Cerebellum (tissue), 4 donors: ENCODE measurements at places on chromosomes 11 and 22.

DNA sequence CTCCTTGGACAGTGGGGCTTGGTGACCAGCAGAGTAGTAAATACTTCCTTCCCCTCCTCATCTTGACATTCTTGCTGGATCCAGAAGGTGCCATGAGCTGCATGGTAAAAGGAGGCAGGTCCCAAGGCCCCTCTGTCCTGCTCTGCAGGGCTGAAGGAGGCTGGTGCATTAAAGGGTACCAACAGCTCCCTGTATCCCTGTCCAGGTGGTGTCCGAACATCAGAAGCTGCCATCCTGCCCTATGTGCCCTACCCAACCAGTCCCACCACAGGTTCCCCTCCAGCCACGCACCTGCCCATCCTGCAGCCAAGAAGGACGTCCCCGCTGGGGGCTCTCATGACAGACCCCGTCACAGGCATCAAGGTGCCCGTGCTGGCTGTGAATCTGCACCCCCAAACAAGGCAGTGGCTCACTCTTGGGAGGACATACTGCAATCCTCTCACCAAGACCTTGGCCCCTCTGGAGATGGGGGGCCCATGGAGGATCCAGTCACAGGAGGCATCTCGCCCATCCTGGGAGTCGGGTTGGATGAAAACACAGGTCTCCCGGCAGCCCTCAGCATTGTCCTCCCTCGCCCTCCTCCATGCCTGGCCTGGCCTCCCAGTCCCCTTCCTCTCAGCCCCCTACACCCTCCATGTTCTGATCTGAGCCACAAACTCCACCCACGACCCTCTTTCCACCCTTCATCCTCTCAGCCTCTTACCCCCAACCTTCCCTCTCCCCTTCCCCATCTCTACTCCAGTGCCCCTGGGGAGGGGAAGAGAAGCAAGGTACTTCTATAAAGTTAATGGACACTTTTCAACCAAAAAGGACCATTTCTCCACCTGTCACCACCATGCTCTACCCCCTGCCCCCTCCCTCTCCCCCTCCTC is 55.1 kb downstream of the BTG4 start:
- DNase-seq: no peak

GRCh38 chr22:16955678-16956210 is 52.3 kb downstream of the GAB4 start:
- no peak for DNase-seq

- DNase-seq: no peak
Observed at GRCh38 chr22:39360242-39360641, 10.5 kb downstream of the SYNGR1 start.

GRCh38 chr22:43478621-43479300 is 66.9 kb downstream of the MPPED1 start:
- no peak for DNase-seq

DNA sequence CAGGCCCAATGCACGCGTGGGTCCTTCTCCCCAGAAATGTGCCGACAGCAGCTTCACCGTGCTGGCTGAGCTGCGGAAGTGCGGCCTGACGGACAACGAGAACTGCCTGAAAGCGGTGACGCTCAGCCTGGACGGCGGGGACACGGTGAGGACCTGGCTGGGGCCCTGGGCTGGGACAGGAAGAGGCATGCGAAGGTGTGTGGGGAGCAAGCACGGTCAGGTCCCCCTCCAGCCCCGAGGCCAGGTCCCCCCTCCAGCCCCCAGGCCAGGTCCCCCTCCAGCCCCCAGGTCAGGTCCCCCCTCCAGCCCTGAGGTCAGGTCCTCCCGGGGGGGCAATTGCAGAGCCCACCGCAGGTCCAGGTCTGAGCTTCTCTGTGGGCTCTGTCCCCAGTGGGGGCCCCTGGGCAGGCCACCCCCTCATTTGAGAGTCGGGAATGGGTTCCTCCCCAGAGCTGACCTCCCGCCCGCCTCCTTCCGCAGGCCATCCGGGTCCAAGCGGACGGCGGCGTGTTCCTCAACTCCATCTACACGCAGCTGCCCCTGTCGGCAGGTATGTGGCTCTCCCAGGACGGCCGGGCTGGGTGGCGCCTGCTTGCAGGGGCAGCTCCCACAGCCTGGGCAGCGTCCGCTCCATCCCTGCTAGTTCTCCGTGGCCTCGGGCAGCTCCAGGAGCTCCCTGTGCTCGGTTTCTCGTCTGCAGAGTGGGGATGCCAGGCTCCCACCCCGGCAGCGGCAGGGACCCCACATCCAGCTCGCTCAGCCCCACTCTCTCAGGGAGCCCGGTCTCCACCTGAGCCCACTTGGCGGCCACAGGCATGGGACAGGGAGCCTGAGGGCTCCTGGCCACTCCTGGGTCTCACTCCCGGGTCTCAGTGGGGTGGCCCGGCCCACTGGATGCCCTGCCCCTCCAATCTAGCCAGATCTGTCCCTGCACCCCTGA is 7.9 kb downstream of the MUC5B start:
- no peak for DNase-seq

GRCh38 chr22:20567371-20567847 is 60.0 kb downstream of the MED15 start:
- DNase-seq: no peak

GRCh38 chr11:123173040-123173855 is 21.8 kb downstream of the CLMP start:
- DNase-seq: no peak

DNA sequence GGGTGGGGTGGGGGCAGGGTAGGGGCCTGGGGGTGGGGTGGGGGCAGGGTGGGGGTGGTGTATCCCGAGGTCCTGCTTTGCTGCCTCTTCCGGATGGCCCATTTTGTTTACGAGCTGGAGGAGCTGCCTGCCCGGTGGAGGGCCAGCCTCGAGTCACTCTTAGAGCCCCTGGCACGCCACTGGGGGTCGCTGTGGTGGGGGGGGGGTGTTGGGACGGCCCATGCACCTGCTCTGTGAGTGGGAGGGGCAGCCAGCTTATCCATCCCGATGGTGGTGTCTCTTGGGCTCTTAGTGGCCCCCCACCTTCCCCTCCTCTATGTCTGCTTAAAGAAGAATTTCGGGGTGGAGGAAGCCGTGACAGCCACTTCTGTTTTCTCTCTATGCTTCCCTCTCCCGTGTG is 24.6 kb downstream of the MRGPRD start:
- DNase-seq: no peak

DNA sequence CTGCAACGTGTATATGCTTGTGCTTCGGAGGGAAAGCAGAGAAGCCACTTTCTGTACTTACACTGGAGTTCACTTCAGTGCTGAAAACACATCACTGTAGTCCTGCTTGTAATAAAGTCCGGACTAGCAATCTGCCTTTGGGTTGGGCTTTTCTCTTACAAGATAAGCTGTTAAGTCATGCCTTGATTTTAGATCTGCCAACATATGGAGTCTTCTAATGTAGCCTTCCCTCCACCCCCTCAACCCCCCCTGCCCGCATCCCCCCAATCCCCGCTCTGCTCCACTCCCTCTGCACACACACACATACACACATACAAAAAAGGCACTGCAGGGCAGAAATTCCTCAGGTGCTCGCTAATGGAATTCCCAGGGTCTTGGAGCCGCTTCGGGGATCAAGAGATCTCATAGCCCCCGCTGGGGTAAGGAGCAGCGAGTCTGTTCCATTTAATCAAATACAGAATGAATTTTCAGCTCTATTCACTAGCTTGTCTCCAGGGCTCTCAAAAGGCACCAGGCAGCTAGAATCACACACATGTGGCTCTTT is 3.4 kb downstream of the CDON start:
- DNase-seq: no peak

- no peak for DNase-seq
Observed at GRCh38 chr11:87849216-87849615, 326.0 kb downstream of the RAB38 start.

DNA sequence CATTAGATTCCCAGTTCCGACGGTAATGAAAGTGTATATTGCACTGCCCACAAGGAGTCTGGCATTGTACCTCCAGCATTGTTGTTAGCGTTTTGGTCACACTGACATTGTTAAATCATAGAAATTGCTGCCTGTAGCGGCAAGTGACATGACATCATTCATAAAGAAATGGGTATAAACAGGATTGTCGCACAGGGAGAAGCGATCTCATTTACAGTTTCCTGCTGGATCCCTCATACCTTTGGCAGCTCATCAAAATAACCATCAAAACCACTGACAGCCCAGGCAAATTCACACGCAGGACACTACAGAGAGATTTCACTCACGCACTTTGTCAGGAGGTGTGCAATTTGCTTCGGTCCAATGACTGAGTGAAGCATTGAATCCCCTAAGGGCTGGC is 3.5 kb downstream of the HTR3B start:
- DNase-seq: peak; percentile 50

- no peak for DNase-seq
Observed at GRCh38 chr11:133835593-133836548, 9.4 kb downstream of the SPATA19 start.

- no peak for DNase-seq
Observed at GRCh38 chr22:31085493-31085824, 4.3 kb downstream of the SMTN start.

DNA sequence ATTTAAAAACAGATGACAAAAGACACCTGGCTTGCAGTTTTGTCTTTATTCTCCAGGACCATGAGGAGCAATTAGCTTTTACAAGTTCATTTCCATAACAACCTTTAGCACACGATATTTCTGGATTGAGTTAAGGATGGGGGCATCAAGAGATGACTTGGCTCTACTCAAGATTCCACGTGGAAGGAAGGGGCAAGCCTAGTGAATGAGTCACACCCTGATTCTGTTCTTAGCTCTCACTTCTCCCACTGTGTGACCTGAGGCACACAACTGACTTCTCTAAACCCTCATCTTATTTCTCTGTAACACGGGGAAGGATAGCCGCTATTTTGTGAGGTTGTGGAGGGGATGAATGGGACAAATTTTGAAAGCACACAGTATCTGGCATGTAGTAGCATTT is 185.5 kb downstream of the KIRREL3 start:
- DNase-seq: no peak

DNA sequence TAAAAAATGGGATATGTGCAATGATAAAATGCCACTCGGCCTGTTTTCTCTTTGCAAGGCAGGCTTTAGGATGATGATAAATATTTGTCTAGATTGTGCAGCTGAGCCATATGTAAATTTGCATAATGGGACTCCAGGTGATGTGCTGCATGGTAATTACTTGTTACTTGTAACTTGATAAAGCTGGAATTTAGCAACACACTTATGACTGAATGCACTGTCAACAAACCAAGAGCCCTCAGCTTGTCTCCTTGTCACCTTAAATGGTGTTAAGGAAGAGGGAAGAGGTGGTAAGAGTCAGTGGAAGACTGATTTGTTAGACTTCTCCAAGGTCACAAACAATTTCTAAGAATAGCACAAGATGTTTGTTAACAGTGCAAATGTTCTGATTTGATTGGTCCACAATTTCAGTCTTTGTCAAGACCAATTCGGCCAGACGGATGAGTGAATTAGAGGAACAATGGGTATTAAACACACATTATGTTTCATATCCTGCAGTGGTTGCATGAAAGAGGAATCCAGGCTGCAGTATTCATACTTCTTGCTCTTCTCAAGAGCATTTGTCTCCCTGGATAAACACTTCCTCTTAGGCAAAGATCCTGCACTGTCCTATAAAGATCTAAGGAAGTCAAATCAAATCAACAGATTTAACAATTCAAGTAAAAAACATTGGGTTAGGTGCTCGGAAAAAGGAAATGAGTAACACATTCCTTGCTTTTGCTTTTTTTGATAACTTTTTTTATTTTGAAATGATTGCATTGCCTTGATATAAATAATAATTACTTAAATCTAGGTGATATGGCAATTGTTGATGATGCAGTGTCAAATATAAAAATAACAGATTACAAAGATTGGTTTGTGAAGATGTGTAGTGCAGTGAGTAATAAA is 448.3 kb upstream of the DDI1 start:
- DNase-seq: no peak

DNA sequence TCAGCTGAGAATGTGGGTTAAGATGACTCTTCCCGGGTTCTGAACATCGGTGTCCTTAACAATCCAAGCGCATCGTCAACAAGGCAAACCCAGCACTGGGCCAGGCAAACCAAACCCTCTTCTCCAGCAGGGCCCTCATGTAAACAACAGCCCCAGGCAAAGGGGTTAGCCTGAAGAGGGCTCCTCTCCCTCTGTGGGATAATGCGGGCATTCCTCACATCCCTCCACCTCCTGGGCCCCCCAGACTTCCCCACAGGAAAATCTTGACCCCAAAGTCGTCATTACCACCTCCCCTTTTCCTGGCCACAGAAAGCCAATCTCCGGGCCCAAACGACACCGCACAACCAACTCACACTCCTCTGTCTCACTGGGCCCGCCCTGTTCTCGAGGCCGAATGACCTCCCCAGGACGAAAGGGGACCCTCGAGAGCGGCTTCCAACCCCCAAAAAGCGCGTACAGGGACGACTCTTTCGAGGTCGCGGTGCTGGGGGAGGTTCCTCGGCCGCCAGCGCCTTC is 566 bp downstream of the DDB1 start:
- DNase-seq: no peak

- no peak for DNase-seq
Observed at GRCh38 chr11:47688111-47688510, 27.1 kb downstream of the AGBL2 start.

GRCh38 chr11:45021692-45022141 is 71.0 kb upstream of the TP53I11 start:
- no peak for DNase-seq

GRCh38 chr11:57646799-57647303 is 2.9 kb downstream of the YPEL4 start:
- no peak for DNase-seq

DNA sequence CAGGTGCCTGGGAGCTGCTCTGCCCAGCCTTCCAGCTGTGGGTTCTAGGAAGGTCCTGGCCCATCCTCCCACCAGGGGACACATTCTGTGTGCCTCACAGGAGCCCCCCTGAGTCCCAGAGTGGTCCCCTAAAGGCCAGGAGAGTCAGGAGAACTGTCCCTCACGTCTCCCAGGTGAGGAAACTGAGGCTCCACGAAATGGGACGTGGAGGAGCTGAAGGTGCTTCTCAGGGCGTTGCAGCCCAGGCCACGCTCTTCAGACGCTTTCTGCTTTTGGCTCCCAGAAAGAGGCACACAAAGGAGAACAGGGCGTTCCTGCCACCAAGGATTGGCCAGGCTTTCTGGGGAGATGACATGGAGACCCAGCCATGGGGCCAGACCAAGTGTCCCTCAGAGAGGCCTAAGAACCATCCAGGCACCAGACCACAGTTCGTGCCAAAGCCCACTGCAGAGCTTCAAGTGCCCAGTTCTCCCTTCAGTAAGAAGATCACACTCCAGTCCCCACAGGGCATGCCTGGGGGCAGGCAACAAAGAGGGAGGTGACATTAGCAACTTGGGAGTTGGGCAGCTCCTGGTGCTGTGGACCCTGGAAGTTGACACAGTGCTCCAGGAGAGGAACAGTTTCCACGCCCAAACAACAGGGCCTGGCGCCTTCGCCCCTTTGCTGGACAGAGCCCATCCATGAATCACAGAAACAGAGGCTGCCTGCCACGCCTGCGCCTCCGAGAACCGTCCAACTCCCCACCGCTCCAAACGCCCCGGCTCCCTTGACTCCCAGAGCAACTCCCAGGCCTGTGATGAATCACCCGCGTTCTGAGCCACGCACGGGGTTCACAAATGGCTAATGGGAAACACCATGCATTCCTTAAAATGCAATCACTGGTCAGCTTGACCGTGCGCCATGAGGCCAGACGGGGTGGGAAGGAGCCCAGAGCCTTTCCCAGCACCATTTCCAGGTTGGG is 589.2 kb downstream of the BRD1 start:
- no peak for DNase-seq
